ENCODE measurements at places on chromosomes 3 and 15. TPM values are rescaled to one million over a fixed set of nuclear protein-coding genes. Genes with fewer than 3 reads are reported as not detected.
A peak's percentile ranks its signal among the peaks of the same experiment; 100 is the strongest.

DNA sequence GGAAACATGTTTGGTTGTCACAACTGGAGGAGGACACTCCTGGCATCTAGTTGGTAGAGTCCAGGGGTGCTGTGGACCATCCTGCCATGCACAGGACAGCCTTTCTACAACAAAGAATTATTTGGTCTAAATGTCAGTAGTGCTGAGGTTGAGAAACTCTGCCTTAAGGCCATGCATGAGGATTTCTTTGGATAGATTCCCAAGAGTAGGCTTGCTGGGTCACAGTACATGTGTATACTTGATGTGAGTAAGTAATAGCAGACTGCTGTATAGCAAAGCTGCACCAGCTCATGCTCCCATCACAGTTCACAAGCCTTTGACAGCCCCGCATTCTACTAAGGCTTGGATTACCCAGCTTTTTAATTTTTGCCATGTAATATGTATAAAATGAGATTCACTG, 151.3 kb downstream of the MFSD1 start:
- no peaks in the 10 kb centered on the region for H3K4me1 ChIP-seq
- H3K4me3 ChIP-seq = no peak overlapping the region
- DNase-seq = no peak
- H3K27ac ChIP-seq = no peak overlapping the region
- no peaks in the 10 kb centered on the region for H3K36me3 ChIP-seq

GRCh38 chr15:85770096-85771041, 24.4 kb downstream of the KLHL25 start:
- H3K27ac ChIP-seq = no peak overlapping the region
- no peak overlapping the region for H3K4me3 ChIP-seq
- H3K27me3 ChIP-seq = no peaks in the 10 kb centered on the region
- no peak for DNase-seq
- H3K4me1 ChIP-seq = peaks cover 31% of the 10 kb centered on the region
- H3K36me3 ChIP-seq = no peaks in the 10 kb centered on the region

DNA sequence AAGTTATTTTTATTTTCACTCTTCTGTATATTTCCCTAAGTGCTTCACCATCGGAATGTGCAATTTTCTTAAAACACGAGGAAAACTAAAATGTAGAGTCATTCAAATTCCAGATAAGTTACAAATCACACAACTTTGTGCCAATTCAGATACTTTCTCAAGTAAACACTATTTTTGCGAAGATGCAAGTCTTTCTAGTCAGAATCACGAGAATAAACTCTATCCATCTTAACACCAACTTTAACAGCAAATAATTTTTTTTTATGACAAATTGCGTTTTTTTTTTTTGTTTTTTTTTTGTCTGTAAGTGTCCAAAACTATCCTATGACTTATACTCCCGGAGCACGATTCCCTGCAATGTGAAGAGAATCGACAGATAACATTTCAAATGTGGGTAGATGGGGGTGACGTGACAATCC, 1.3 kb downstream of the STAG1 start:
- no peaks in the 10 kb centered on the region for H3K27me3 ChIP-seq
- H3K4me1 ChIP-seq = peaks cover 51% of the 10 kb centered on the region
- peak overlapping the region; percentile 75 for H3K4me3 ChIP-seq
- no peak for DNase-seq
- H3K36me3 ChIP-seq = no peaks in the 10 kb centered on the region
- peak overlapping the region; percentile 95 for H3K27ac ChIP-seq

DNA sequence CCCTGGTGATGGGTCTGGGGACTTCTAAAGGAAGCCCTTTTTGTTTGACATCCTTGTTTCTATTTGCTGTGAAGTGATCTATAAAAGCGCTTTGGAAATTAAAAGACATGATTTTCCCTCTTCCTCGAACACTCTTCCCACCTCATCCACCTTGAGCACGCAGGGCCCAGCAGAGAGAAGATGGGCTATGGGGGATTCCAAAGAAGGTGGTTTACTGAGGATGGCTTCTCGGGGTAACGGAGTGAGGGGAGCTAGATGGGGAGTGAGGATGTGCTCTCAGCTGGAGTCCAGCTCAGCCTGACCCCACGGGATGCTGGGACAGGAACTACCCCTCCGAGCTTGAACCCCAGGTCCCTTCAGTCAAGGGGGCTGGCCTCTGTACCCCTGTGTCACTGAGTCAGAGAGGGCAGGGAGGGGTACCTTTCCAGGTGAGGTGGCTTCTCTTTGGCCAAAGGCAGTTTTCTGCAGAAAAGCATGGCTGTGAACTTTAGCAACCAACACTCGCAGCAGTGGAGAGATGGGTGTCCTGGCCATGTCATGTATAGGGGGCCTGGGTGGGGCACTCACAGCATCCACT, 180.7 kb upstream of the SMAD3 start:
- H3K4me1 ChIP-seq = peaks cover 56% of the 10 kb centered on the region
- no peaks in the 10 kb centered on the region for H3K36me3 ChIP-seq
- H3K27ac ChIP-seq = no peak overlapping the region

DNA sequence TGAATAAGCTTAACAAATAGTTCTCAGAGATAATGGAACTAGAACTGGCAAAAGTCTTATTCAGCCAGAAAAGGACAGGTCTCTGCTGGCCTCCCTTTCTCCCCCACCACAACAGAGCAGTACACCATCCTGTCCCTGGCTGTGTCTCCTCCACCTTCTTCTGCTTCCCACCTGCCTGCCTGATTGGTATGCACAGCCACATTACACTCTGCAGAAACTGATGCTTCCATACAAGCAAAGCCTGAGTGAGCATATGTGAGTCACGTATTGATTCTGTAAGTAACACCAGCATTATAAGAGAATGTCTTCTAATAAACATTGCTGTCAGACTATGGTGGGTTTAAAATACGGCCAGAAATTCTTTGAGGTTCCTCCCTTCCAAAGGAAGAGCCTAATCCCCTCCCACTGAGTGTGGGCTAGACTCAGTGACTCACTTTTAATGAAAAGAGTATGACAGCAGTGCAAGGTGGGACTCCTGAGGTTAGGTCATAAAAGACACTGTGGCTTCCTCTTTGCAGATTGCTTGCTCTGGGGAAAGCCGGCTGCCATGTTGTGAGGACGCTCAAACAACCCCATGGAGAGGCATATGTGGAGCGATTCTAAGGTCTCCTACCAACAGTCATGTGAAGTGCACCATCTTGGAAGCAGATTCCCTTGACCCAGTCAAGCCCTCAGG, 44.4 kb downstream of the ANXA2 start:
- H3K27me3 ChIP-seq = no peaks in the 10 kb centered on the region
- no peak for DNase-seq
- H3K27ac ChIP-seq = peak overlapping the region; percentile 80
- peaks cover 70% of the 10 kb centered on the region for H3K36me3 ChIP-seq

DNA sequence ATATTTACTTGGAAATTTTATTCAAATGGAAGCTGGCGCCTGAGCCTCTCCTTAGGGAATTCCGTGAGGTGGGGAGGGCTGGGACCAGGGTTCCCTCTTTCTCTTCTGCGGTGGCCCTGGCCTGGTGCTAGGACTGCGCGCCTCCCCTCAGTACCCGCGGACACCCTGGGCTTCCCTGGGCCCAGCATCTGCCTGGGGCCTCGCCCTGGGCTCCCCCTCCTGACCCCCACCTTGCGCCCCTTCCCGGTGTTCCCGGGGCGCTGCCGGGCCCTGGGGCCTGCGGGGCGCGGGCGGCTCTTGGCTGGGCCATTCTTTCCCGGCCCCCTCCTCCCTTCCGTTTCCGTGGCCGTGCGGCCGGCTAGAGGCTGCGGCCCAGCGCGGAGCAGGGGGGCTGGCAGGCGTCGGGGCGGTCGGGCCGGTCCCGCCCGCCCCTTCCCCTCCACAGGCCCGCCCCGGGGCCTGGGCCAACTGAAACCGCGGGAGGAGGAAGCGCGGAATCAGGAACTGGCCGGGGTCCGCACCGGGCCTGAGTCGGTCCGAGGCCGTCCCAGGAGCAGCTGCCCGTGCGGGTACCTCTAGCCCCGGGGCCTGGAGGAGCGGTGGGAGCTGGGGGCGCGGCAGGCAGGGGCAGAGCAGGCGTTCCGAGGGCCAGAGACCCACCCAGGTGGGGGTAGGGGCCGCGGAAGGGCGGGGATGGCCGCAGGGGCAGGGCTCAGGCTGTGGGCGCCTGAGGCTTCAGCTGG, at the start of gene FES:
FES (plus strand) TSS at position 529 of the 743 bp plus-strand sequence. CDS start 542 bp downstream, outside the sequence.
- peaks cover 6% of the 10 kb centered on the region for H3K36me3 ChIP-seq
- H3K27ac ChIP-seq = peak within 1 kb of the TSS; percentile 51
- H3K27me3 ChIP-seq = no peaks in the 10 kb centered on the region
- H3K4me3 ChIP-seq = no peak within 1 kb of the TSS
- DNase-seq = peak; percentile 76

- H3K36me3 ChIP-seq = no peaks in the 10 kb centered on the region
- no peaks in the 10 kb centered on the region for H3K27me3 ChIP-seq
- no peak overlapping the region for H3K4me3 ChIP-seq
- no peak overlapping the region for H3K27ac ChIP-seq
Measured at GRCh38 chr15:71364117-71364584, 248.9 kb downstream of the THSD4 start.

DNA sequence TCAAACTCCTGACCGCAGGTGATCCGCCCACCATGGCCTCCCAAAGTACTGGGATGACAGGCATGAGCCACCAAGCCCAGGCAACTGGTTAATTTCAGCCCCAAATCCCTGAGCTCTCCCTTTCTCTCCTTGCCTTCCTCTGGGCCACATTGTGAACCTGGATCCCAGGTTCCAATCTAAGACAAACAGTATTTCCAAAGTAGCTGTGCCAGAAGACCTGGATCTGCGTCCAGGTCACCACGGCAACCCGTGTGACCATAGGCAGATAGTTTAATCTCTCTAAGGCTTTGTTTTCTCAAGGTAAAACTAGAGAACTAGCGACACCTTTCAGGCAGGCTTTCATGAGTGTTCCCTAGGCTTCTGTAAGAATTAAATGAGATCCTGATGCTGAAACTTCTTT, 5.9 kb upstream of the RBPMS2 start:
- H3K4me3 ChIP-seq = no peak overlapping the region
- H3K36me3 ChIP-seq = no peaks in the 10 kb centered on the region

C2CD4A gene
- 0.10 TPM for total RNA-seq

UROC1 gene
- 0.15 TPM for total RNA-seq

- H3K27ac ChIP-seq = no peak overlapping the region
- no peak overlapping the region for H3K4me3 ChIP-seq
- DNase-seq = no peak
- peaks cover 22% of the 10 kb centered on the region for H3K4me1 ChIP-seq
- H3K36me3 ChIP-seq = peaks cover 1% of the 10 kb centered on the region
- no peaks in the 10 kb centered on the region for H3K27me3 ChIP-seq
Measured at GRCh38 chr3:195133462-195133861, 137.5 kb downstream of the XXYLT1 start.

GRCh38 chr3:141125351-141125750, 74.2 kb downstream of the SPSB4 start:
- H3K27me3 ChIP-seq = no peaks in the 10 kb centered on the region
- no peak for DNase-seq
- no peak overlapping the region for H3K4me3 ChIP-seq
- peaks cover 3% of the 10 kb centered on the region for H3K36me3 ChIP-seq
- peaks cover 5% of the 10 kb centered on the region for H3K4me1 ChIP-seq

DNA sequence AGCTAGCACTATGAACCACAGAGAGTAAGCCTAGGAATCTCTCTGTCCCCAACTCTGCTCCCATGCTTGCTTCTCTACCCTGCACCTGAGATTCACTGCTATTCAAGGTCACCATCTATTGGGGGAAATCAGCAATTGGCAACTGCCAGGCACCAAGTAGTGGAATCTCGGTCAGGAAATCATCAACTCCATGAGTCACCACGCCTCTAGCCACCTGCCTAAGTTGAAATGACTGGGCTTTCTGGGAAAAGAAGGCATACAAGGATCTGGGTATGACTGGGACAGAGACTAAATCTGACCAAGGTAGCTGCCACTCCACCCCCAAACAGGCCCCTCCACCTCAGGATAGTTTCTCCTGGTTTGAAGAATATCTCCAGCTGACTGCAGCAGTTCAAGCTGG, 464.1 kb upstream of the CBLB start:
- no peak overlapping the region for H3K4me3 ChIP-seq
- no peak overlapping the region for H3K27ac ChIP-seq
- no peaks in the 10 kb centered on the region for H3K36me3 ChIP-seq
- H3K27me3 ChIP-seq = no peaks in the 10 kb centered on the region
- no peak for DNase-seq
- H3K4me1 ChIP-seq = peaks cover 25% of the 10 kb centered on the region

C2CD4B gene
- total RNA-seq = not detected

DNA sequence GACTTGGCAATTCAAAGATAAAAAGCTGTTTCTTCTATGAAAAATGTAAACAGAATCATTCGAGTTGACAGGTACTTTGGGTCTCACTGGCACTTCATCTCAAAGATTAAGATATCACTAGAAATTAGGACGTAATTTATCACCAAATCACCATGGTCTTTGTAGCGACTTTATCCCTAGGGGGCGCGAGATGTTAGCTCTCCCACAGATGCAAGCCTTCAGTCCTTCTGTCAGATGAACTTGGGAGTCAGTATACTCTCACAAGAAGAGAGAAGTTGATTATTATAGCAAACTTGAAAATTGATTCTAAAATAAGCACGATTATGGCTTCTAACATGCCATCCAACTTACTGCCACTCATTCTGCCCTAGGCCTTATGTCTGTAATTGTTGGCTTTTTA, 150.3 kb downstream of the ALCAM start:
- peaks cover 2% of the 10 kb centered on the region for H3K36me3 ChIP-seq
- peaks cover 60% of the 10 kb centered on the region for H3K4me1 ChIP-seq
- no peak overlapping the region for H3K27ac ChIP-seq
- no peaks in the 10 kb centered on the region for H3K27me3 ChIP-seq

GPR15 gene
- total RNA-seq = not detected

DNA sequence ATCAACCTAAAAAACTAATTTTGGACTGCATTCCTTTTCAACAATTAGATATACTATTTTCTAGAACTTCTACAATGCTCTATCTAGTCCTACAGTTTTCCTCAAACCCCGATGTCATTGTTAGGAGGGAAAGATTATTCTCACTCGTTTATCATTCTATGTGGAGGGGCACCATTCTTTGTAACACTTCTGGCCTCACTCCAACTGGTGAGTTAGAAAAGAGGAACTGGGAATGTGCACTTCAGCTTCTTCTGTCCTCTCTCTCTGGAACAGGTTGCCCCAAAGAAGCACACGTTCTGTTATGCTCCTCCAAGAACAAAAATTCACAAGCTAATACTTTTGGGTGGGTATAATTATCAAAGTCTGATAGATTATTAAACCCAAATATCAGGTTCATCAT, 137.9 kb downstream of the UACA start:
- no peak overlapping the region for H3K4me3 ChIP-seq
- no peaks in the 10 kb centered on the region for H3K27me3 ChIP-seq
- peaks cover 38% of the 10 kb centered on the region for H3K36me3 ChIP-seq
- H3K4me1 ChIP-seq = no peaks in the 10 kb centered on the region
- DNase-seq = no peak

XCR1 gene
- total RNA-seq = not detected

GRIP2 gene
- total RNA-seq = 0.63 TPM
